Hematopoietic multipotent progenitor cell treated with erythropoietin and hydrocortisone succinate and interleukin-3 and kit ligand, for 6 days (in vitro differentiated cells): ENCODE measurements at places on chromosomes 5 and 9.

DNA sequence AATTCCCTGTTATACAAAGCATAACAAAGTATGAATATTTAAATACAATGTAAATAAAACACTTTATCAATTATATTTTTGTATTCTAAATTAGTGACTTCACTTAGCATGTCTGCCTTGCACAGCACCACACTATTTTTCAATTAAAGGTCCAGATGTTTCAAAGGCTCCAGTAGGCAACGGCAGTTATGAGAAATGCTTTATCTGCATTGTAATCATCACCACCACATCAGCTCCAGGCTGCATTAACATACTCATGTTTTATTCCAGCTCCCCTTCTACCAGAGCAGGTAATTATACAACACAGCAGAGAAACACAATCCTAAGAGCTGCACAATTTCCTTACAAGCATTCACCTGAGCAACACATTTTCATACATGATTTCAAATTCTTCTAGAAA lies 102.8 kb downstream of the MAPKAP1 start:
- peak; percentile 32 for DNase-seq

- DNase-seq, result no peak
Observed at GRCh38 chr9:118650417-118650816, 718.8 kb downstream of the BRINP1 start.

- no peak for DNase-seq
Observed at GRCh38 chr5:51859624-51860023, 476.4 kb downstream of the ISL1 start.

GRCh38 chr5:36363744-36364143 lies 62.0 kb upstream of the RANBP3L start:
- no peak for DNase-seq

DNA sequence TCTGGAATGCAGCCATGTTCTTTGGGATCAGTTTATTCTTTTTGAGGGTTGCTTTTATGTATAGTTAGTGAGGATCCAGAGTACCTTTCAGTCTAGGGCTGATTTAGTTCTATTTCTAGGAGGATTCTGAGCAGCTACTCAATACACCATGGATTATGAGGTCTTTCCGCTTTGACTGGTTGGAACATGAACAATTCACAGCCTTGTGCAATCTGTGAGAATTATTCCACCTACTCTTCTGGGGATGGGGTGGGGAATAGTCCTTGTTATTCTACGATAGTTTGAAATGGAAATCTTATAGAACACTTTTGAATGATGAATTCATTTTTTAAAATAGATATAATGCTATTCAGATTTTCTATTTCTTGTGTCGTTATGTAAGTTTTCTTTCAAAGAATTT lies 212.3 kb upstream of the ARRDC3 start:
- DNase-seq, result no peak

DNA sequence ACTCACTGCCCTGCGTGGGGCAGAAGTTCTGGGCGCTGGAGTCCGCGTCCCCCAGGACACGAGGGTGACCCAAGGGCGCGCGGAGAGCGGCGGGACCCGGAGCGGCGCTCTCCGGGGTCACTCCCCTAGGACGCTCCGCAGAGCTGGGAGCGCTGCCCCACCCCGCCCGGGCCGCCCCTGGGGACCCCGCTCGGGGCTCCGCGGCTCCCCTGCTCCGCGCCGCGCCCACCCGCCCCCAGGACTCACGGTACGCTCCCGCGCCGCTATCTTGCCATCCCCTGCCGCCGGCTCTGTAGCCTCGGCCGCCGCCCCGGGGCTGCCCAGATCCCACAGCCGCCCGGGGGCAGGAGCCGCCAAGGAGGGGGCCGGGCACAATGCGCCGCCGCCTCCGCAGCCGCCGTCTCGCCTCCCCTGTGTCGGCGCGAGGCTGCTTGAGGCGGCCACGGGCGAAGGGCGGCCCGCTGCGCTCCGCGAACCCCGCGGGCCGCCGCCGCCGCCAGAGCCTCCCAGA lies 303 bp downstream of the LIFR start:
- peak; percentile 18 for DNase-seq

DNA sequence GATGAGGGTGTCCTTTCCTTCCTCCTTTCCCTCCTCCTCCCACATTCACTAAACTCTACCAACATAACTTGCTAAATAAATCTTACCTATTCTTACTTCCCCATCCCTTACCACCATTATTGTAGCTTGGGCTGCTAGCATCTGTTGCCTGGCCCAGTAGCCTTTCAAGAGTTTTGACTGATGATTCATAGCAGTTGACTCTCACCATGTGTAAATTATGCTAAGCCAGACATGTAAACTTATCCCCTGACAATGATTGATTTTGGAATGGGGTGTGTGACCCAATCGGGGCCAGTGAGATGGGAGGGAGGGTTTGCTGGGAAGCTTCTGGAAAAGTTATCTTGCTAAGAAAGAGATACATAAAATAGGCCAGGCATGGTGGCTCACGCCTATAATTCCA lies 161.8 kb upstream of the SPRY4 start:
- DNase-seq, result no peak

DNA sequence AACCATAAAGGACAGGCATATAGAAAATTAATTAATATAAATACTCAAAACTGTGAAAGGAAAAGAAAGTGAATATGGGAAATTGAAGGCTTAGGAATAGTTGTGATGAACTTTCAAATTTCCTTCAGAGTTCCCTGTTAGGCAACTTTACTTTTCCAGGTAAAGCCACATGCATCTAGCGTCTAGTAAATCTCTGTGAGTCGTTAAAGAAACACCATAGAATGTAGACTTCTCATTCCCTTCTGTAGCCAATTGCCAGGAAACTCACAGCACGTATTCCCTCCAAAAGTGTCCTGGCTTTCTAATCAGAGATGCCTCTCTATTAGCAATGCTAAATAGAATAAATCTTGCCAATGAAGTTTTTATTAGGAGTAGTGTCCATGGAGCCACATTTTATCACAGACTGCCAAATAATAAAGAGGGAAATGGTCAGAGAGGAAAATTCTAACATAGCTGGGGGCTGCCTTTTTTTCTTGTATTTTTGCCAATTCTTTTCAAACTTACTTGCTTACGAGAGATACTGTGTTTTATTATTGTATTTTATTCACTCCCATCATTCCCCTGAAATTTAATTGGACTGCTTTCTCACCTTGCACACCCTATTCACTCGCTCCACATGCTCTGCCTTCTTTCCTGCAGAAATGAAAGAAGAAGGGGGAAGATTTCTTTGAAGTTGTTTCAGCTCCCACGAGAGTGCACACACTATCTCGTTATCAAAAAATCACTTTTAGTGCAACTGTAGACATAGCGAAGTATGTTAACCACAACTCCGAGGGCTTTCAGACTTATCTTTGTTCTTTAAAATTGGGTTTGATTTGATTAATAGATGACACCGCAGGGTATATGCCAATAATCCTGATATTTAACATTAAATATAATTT lies 439.0 kb downstream of the CSNK1G3 start:
- no peak for DNase-seq

DNA sequence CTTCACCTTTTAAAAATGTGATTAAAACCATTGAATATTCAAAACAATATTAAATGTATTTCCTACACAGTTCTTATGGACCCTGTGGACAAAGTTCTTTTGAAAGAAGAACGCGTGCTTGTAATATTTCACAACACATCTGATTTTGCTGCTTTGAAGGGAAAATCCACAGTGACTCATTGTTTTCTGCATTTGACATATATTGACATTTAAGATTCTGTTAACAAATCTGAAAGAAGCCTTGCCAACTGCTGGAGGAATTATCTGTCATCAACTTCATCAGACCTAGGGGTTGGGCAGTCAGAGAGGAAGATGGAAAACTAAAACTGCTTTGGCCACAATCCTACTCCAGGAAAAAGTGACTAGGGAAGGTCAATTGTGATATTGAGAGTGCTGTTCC lies 56.9 kb upstream of the RASEF start:
- DNase-seq, result no peak

DNA sequence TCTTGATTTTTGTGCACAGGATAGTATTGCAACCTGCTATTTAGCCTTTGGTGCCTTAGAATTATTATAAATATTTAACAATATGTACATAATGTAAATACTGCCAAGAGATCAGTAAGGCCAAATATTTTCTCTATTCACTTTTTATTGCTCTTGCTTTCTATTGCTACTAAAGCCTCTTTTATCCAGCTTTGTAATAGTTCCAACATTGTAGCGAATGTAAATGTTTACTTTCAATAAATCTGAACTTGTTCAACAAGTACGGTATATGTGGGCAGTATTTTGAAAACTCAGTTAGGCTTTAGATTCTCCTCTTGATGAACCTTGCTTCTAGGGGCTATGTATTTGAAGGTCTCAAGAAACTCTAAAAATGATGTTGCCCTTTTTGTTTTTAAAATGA lies 179.8 kb downstream of the PARP8 start:
- no peak for DNase-seq

DNA sequence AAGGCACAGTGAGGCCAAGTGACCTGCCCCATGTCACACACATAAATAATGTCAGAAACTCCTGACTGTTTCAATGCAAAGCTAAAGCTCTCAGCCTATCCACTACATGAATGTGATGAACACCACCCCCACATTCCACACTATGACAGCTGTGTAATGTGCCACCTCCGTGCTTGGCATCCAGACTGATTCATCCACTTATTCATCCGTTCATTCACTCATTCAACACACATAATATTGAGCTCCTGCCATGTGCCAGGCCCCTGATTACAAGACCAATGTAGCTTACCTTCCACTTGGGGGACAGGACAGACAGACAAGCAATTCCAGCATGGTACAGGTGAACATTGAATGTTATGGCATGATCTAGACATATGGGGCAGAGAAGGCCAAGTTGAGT lies 46.2 kb upstream of the FABP6 start:
- DNase-seq, result no peak

GRCh38 chr9:76980566-76980965 lies 38.9 kb upstream of the FOXB2 start:
- DNase-seq, result no peak

- no peak for DNase-seq
Observed at GRCh38 chr5:147689426-147689825, 93.1 kb downstream of the JAKMIP2 start.

DNA sequence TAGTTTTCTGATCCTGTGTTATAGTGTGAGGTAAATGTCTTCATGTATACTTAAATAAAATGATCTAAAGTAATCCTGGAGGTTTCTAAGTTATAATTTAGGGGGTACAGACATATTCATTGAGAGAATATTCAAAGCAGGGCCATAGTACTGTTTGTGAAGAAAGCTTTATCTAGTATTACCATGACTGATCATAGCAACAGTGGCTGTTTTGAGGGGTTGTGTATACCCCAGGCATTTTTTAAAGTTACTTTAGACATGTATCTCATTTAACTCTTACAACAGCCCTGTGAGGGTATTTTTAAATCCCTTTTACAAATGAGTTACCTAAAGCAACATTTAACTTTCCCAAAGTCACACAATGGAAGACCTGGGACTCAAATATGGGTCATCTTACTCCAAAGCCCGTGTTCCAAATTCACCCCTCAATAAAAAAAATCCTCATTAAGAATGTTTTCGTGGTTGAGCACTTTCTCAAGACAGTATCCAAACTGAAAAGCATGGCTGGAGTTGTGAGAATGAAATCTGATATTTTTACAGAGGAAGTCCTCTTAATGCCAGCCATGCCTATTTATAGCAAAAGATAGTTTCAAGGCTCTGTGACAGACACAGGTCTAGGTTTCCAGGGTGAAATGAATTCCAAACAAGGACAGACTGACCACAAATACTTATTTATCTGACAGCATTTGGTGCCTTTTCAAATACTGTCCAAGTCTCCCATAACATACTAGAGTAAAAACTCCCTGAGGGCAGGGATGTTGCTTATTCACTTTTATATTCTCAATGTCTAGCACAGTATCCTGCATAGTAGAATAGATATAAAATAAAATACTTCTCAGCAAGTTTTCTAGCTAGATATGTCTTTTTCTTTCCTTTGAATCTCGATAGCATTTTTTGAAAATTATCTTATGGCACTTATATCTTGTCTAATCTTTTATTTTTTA lies 10.4 kb downstream of the STOM start:
- DNase-seq, result no peak
